M059J (cell line): ENCODE measurements at places on chromosomes 4 and X.

DNA sequence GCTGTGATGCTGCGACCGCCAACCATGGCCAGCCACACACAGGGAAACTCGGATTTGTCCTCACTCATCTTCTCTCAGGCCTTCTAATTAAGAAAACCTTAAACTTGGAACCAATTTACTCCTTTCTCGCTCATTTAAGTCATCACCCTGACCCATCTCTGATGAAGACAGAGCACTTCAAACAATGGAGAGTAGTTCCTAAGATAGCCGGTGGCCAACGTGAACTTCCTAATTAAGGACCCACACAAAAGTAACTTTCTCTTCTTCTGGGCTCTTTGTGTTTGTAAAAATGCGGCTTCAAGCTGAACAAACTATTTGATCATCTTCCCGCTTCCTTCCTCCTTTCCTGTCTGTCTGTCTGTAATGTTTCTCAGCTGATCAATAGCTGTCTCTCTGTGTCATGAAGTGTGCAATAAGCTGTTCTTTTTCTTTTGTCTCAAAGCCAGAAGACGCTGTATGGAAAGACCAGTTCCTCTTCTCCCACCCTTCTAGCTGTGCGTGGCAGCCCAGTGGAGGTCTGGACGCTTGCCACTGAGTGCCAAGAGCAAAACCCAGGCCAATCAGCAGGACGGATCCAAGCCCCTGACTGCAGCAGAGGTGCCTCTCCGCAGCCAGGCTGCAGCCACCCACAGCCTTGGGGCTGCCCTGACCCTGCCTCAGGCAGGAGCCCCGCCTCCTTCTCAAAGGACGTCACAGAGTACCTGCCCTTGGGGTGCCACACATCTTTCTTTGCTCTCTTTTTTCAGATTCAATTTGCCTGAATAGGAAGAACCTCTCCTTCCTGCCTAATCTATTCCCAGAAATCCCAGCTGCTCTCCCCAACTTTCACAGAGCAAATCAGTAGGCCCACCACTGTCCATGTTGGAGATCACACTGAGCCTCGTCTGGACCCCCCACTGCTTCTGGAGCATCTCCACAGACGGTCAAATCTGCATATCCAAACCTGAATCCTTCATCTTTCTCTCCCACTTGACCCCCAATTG lies 59.3 kb downstream of the MAML3 start:
- DNase-seq: peak; percentile 85

- DNase-seq: peak; percentile 93
Observed at GRCh38 chr4:123699880-123700771, 303.5 kb downstream of the SPRY1 start.

DNA sequence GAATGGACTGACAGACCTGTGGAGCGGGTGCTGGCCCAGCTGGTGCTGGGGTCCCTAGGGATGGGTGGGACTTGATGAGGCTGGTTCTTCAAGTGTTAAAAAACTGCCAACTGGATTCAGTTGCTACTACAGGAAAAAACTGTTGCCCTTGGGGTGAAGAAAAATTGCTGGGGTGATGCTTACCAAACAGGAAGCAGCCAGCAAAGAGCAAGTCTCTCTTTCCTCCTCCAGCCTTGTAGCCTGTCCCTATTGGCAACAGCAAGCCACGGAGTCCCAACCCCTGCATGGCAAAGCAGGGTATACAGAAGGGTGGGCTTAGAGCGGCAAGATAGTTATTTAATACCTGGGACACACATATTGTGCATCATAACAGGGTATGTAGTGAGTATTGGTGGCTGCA lies 60.1 kb upstream of the ATP8A1 start:
- DNase-seq: no peak

DNA sequence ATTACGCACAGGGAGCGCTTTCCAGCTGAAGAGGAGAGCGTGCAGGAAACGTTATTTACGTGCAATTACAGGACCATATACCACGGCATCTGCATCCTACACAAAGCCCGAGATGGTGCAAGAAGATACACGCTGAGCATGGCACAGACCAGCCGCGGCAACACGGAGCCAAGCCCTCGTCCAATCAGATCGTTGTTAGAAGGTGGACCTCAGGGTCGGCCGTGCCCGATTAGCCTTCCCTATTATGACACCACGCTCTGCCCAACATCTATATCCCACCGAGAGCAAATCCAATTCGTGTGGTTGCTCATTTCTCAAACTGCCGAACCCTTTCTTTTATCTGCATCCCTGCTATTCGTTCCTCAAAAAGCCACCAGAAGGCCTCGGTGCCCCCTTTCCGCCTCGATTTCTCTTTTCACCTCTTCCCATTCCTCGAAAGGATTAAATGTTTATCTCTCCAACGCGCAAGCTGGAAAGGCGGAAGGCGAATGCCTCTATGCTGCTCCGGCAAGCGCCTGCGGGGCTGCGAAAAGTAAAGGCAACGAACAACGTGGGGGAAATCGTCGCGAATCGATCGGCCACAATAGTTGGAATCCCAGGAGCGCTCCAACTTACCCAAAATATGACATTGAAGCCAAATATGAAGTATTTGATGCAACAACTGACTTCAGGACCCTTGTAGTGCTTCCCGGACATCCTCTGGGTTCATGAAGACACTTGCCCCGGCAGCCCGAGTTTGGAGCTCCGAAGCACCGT lies 702 bp downstream of the TSPAN5 start:
- peak; percentile 81 for DNase-seq
